ENCODE measurements at places on chromosomes 12 and 14.
A peak's percentile ranks its signal among the peaks of the same experiment; 100 is the strongest.

- DNase-seq = peak; percentile 12
Observed at GRCh38 chr12:104930388-104931326, 27.4 kb downstream of the SLC41A2 start.

- no peak for DNase-seq
Observed at GRCh38 chr14:85175556-85175955, 354.4 kb upstream of the FLRT2 start.

DNA sequence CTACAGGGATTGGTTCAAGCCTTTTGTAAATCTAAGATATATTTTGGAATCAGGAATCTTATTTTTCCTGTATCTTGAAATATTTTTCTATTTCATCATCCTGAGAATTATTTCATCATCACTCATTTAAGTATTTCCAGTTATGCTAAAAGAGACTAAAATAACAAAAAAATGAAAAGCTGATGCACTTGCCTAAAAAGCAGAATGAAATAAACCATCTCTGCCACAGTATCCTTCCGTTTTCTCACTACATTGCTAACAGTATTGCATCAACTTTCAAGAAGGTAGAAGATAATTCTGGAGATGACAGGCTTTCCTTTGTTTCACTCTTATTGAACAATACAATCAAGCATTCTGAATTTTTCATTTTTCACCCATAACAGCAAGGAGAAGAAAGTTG is 31.1 kb upstream of the EIF5 start:
- DNase-seq = no peak

- DNase-seq = no peak
Observed at GRCh38 chr12:116455540-116456329, 103.4 kb upstream of the MAP1LC3B2 start.

DNA sequence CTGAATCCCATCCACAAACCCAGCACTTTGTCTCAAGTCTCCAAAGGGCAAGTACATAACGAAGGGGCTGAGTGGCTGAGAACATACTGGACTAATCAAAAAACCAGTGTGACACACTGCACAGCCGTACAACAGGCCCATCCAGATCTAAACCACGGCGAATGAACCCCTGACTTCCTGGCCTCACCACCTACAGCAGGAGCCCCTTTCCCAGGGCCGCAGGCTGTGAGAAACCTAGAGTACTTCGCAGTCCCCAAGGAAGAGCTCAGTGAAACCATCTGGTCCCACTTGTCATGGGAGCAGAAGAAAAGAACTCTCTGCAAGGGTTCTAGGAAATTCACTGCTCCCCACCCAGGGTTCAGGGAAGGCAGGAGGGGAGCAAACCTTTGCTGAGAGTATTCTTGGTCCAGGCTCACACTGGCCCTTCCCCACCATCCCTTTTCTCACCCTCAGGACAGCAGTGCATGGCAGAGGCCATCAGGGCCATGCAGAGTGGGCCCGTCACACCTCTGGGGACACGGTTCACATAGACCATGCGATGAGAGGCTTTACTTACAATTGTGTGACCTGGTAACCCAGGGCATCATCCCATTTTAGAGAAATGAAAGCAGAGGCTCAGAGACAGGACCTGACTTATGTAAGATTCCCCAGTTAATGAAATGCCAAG is 192.8 kb downstream of the BCL11B start:
- no peak for DNase-seq

DNA sequence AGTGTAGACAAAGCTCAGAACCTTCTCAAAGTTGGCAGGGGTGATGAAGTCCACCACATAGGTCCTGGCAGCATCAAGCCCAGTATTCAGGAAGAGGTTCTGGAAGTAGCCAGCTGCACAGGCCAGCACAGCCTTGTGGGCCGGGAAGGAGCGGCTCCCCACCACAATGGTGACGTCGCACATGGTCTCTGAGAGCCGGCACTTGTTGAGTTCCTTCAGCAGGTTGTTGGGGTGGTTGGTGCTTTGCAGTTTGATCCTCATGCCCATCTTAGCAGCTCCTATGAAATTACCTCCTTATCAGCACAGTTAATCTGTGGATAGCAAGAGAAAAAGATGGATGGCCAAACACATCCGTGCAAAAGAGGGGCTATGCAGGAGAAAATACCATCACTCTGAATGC is 1.7 kb downstream of the ZBTB39 start:
- no peak for DNase-seq

GRCh38 chr12:96422192-96422591 is 22.0 kb upstream of the CDK17 start:
- DNase-seq = no peak

GRCh38 chr12:85237327-85237726 is 42.7 kb upstream of the ALX1 start:
- DNase-seq = no peak

DNA sequence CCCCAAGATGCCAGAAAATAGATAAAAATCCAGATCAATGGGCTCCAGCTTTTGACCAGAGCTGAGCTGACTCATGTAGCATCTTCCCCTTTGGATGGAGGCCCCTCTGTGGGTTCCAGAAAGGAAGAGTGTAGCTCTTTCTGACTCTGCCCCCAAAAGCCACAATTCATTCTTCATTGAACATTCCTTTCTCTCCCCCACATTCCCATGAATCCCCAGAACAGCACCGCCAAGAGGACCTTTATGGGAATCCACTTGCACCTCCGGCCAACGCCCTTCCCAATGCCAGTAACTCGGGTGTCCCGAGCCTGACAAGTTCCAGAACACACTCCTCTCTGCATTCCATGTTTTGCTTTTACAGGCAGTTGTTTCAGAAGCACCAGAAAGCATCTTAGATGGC is 210.6 kb upstream of the DIO3 start:
- no peak for DNase-seq

GRCh38 chr12:69106482-69107118 is 132.8 kb upstream of the CPSF6 start:
- no peak for DNase-seq

DNA sequence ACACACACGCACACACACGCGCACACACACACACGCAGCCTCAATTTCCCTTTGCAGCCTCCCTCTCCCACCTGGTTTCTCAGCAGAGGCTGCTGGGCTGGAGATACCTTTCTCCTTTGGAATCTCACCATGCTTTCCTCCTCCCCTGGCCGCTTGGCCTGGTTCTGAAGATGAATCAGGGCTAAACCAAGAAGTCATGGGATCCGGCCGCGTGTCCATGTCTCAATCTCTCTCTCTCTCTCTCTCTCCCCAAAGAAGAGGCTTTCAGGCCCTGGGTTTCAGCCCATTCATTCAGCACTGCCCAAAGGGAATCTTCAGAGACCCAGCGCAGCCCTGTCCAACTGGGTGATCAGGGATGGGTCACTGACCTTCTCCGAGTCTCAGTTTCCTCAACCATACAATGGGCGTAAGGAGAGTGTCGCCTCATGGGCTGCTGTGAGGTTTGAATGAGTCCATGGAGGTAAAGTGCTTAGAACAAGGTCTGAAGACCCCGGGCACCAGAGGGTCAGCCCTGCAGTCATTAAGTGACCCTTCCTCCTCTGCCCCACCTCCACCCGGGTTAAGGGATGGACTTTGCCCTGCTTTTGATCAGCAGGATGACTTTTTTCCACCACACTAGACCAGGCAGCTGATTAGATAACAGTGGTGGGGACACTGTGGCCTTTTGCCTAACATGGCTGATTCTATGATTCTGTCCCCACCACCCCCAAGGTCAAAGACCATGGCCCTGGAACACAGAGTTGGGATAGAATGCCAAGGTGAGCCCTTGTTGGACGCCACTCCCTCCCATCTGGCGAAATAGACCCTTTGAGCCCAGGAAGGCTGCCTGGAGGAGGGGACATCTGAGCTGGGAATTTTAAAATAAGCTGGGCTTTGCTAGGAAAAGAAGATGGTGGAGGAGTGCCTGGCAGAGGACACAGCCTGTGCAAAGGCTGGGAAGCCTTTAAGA is 42.1 kb downstream of the SCARB1 start:
- DNase-seq = no peak

DNA sequence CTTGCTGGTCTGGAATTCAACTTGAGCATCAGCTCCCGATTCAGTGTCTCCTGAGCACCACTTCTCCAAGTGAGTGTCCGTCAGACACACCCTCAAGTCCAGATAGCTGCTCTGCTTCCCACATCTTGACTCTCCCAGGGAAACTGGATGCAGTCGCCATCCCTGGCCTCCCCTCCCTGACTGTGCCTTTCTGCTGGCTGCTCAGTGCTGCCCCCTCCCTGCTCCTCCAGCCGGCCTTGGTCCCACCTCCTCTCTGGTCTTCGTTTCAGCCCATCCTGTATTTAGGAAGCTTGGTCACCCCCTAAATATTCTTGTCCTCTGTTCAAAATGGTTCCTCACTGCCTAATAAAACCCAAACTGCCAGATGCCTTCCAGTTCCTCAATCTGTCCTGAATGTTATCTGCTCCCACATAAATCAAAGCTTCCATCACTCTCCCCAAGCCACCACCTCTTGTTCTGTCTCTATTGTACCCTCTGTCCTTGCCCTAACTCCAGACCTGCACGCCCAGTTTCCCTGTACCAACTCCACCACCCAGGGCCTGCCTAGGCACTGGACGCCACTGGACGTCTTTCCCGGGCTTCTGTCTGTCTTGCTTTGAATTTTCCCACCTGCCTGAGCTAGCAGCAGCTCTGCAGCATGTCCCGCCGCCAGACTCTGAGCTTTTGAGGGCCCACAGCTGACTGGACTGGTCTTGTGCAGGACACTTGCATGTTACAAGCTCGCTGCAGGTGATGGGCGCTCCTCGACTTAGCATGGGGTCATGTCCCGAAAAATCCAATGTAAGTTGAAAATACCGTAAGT is 33.8 kb downstream of the CCDC92 start:
- no peak for DNase-seq

DNA sequence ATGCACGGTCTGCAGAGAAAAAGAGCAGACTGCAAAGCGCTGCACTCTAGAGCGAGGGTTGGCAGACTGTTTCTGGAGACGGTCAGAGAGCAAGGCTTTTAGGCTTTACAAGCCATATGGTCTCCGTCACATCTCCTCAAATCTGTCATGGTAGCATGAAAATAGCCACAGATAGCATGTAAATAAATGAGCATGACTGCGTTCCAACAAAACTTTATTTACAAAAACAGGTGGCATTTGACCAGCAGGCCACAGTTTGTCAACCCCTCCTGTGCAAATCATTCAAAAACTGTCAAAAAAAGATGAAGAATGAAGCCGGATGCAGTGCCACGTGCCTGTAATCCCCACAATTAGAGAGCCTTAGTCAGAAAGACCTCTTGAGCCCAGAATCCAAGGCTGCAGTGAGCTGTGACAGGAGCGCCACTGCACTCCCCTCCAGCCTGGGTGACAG is 18.9 kb downstream of the SYNE3 start:
- DNase-seq = no peak

DNA sequence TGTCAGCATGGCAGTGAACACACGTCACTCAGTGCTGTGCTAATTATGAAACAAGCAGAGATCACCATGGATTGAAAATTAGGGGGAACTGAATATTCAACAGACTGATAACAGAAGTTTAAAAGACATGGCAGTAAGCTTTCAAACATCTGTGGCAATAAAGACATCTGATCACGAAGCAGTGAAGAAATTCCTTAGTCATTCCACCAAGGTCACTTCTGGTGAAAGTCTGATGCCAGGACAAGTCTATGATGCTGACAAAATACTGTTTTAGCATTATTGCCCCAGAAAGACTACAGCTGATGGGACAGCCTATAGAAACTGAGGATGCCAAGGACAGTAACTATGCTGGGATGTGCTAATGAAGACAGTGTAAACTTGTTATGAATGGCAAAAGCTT is 126.9 kb upstream of the RBM19 start:
- no peak for DNase-seq
